ENCODE measurements at places on chromosomes 5 and 9.

DNA sequence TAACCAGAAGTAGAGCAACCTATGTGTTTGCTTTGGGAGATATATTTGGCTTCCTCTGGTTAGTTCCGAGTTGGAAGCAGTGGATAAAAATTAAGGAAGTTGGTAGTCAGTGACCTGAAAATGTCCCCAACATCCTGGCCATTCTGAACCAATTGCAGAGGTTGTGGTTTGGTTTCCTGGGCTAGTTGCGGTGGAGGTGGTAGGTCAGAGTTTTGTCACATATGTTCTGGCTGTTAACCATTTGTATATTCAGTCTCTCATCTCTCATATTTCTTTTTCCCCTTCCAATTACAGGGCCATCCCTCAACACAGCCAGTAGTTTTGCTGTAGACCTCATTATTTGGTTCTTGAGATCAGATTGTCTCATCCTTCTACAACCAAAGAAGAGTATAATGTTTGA, 1026.9 kb downstream of the PTPRD start:
- no peak for DNase-seq

GRCh38 chr5:74685979-74686631, 1.1 kb downstream of the HEXB start:
- no peak for DNase-seq

GRCh38 chr5:104652271-104652861, 1089.8 kb upstream of the NUDT12 start:
- no peak for DNase-seq

- DNase-seq = no peak
Observed at GRCh38 chr9:82117026-82117811, 128.6 kb downstream of the SPATA31D1 start.

Measured in HuH-7 (cell line).